Naive B cell (primary cell): ENCODE measurements at places on chromosomes 2 and 18. TPM values are rescaled to one million over a fixed set of nuclear protein-coding genes. Genes with fewer than 3 reads are reported as not detected.
A peak's percentile ranks its signal among the peaks of the same experiment; 100 is the strongest.

The DSC1 gene
- not detected for polyA plus RNA-seq

DNA sequence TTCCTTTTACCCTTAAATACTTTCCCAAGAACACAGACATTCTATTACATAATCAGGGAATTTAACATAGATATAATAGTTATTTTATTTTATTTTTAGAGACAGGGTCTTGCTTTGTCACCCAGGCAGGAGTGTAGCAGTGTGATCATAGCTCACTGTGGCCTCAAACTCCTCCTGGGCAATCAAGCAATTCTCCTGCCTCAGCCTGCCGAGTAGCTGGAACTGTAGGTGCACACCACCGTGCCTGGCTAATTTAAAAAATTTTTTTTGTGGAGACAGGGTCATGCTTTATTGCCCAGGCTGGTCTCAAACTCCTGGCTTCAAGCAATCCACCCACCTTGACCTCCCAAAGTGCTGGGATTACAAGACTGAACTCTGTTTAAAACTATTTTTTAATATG is 45.6 kb downstream of the SLC4A1AP start:
- no peaks in the 10 kb centered on the region for H3K4me1 ChIP-seq
- DNase-seq: no peak
- no peak overlapping the region for H3K4me3 ChIP-seq
- H3K27ac ChIP-seq: no peak overlapping the region
- peaks cover 17% of the 10 kb centered on the region for H3K27me3 ChIP-seq

The SDC1 gene
- not detected for polyA plus RNA-seq

The RGPD5 gene
- polyA plus RNA-seq: 4.5 TPM

The CD207 gene
- not detected for polyA plus RNA-seq

The CDCA7 gene
- 1.9 TPM for polyA plus RNA-seq

DNA sequence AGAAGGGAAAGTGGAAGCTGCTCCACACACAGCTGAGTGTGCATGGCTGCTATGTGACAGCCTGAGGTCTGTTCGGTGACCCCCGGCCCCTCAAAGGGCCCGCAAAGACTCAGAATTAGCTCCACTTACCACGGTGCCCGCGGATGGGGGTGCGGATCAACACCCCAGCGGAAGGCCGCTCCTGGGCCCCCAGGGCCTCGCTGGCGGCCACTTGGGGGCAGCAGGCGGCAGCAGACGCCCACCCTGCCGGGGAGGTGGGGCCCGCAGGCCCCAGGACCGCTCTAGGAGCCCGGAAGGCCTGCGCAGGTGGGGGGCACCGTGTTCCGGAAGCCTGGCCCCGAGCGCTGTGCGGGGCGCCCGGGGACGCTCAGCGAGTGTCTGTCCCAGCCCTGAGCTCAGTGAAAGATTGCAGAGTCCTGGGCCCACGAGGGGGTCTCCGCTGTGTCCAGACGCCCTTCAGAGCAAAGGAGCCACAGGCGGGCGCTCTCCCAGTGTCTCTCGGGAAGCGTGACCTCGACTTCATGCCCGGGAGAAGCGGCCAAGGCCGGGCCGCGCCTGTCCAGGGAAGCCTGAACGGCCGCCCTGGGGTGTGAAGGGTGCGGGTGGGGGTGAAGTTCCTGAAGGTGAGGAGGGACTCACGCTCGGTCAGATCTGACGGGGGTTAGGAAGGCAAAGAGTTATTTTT is 118.7 kb downstream of the VAPA start:
- no peaks in the 10 kb centered on the region for H3K27me3 ChIP-seq
- DNase-seq: peak; percentile 65
- no peaks in the 10 kb centered on the region for H3K36me3 ChIP-seq
- H3K4me1 ChIP-seq: peaks cover 11% of the 10 kb centered on the region
- H3K27ac ChIP-seq: peak overlapping the region; percentile 70

DNA sequence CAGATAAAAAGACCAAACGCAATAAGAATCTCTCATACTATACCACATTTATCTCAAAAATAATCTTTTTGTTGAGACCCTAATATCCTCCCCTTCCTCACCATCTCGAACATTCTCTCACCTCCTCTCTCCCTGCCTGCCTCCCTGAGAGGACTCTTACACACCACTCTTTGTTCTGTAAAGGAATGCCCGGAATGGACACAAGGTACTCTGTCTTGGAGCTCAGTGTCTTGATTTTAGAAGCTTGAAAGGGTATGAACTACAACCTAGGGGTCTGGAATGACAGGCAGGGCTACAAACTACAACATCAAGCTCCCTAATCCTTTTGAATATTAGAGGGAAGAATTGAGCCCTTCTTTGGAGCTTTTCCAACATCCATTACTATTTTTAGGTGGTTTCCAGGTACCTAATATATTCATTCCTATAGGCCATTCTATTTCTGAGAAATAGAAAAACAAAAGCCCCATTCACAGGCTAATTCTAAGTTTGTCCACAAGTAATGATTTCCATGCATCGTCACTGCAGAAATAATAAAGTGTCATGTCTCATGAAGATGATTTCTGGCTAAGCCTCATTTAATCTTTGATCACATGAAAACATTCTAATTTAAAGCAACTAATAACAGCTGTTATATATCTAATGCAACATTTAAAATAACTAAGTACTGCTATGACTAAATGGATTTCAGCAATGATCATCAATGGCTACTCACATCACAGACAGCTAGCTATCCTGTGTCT is 60.6 kb downstream of the LRP2 start:
- no peak overlapping the region for H3K4me3 ChIP-seq
- no peaks in the 10 kb centered on the region for H3K4me1 ChIP-seq
- H3K27me3 ChIP-seq: peaks cover 22% of the 10 kb centered on the region
- no peaks in the 10 kb centered on the region for H3K36me3 ChIP-seq
- no peak for DNase-seq

- peak overlapping the region; percentile 72 for H3K4me3 ChIP-seq
- H3K4me1 ChIP-seq: peaks cover 52% of the 10 kb centered on the region
- no peaks in the 10 kb centered on the region for H3K27me3 ChIP-seq
- DNase-seq: no peak
- H3K36me3 ChIP-seq: no peaks in the 10 kb centered on the region
Measured at GRCh38 chr2:136323195-136323594, 205.2 kb upstream of the CXCR4 start.

GRCh38 chr18:63079114-63079513 is 240.5 kb downstream of the BCL2 start:
- no peaks in the 10 kb centered on the region for H3K27me3 ChIP-seq
- peaks cover 6% of the 10 kb centered on the region for H3K36me3 ChIP-seq
- peak; percentile 38 for DNase-seq
- H3K4me1 ChIP-seq: peaks cover 27% of the 10 kb centered on the region
- H3K27ac ChIP-seq: no peak overlapping the region

GRCh38 chr2:72888438-72889202 is 1.4 kb downstream of the SPR start:
- DNase-seq: no peak
- peak overlapping the region; percentile 87 for H3K4me3 ChIP-seq
- peaks cover 10% of the 10 kb centered on the region for H3K4me1 ChIP-seq
- peaks cover 48% of the 10 kb centered on the region for H3K27me3 ChIP-seq
- no peaks in the 10 kb centered on the region for H3K36me3 ChIP-seq

- H3K27ac ChIP-seq: no peak overlapping the region
- no peak for DNase-seq
- H3K27me3 ChIP-seq: peaks cover 36% of the 10 kb centered on the region
- peaks cover 7% of the 10 kb centered on the region for H3K36me3 ChIP-seq
- peaks cover 15% of the 10 kb centered on the region for H3K4me1 ChIP-seq
Measured at GRCh38 chr2:216633616-216634369, 573 bp downstream of the IGFBP2 start.

DNA sequence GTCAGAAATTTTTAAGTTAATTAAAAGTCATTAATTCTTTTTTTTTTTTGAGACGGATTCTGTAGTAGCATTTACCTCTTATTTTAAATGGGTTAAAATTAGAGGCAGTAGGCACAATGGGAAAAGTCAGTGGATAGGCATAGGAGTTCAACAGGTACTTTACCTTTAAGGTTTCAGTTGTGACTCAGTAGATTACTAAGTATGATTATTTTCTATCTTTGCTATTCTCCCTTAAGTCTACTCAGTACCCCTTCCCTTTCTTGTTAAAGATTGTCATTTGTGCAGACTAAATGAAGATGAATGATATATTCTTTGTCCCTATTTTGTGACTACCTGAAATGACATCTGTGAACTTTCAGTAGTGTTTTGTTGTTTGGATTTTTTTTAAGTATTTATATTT is 19.7 kb downstream of the CCNYL1 start:
- H3K4me3 ChIP-seq: no peak overlapping the region
- peaks cover 19% of the 10 kb centered on the region for H3K4me1 ChIP-seq
- no peak for DNase-seq
- no peak overlapping the region for H3K27ac ChIP-seq
- H3K27me3 ChIP-seq: no peaks in the 10 kb centered on the region

GRCh38 chr2:133411101-133411500 is 157.2 kb downstream of the NCKAP5 start:
- DNase-seq: no peak
- no peaks in the 10 kb centered on the region for H3K36me3 ChIP-seq
- H3K27ac ChIP-seq: no peak overlapping the region
- no peaks in the 10 kb centered on the region for H3K4me1 ChIP-seq

DNA sequence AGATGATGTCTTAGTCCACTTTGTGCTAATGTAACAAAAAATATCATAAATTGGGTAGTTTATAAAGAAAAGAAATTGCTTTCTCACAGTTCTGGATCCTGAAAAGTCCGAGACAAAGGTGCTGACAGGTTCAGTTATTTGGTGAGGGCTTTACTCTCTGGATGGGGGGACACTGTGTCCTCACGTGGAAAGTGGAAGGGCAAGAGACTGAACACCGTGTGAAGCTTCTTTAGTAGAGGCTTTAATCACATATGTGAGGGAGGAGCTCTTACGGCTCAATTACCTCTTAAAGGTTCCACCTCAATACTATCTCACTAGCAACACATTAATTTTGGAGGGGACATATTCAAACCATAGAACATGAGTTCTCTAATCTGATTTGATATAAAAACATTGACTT is 204.3 kb downstream of the FSIP2 start:
- no peak overlapping the region for H3K27ac ChIP-seq
- no peak for DNase-seq
- H3K27me3 ChIP-seq: no peaks in the 10 kb centered on the region
- H3K36me3 ChIP-seq: peaks cover 25% of the 10 kb centered on the region
- no peak overlapping the region for H3K4me3 ChIP-seq

DNA sequence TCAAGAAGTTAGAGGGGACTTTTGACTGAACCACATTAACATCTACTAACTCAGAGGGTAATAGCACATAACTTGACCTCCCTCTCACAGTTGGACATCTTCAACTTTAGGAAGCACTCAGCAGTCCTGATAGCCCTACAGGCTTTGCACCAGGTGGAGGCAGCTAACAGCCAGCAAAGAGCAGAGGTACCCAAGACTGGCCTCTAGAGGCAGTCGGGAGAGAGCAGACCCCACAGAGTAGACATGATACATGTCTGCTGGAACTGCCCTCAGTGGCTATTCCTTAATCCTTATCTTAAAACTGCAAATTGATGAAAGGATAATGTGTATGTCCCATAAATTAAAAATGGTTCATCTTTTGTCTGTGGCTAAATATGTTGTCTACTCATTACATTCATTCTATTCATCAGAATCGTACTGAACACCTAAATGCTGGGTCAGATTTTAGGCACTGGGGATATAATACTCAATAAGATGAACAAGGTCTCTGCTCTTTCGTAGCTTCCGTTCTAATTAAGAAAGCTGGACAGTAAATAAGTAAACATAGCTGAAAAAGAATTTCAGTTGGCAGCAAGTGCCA is 49.8 kb downstream of the CAB39 start:
- no peaks in the 10 kb centered on the region for H3K27me3 ChIP-seq
- no peak overlapping the region for H3K27ac ChIP-seq
- H3K4me1 ChIP-seq: peaks cover 25% of the 10 kb centered on the region
- H3K36me3 ChIP-seq: peaks cover 6% of the 10 kb centered on the region
- no peak overlapping the region for H3K4me3 ChIP-seq
- no peak for DNase-seq

GRCh38 chr18:7303316-7304060 is 72.6 kb downstream of the LRRC30 start:
- H3K4me3 ChIP-seq: no peak overlapping the region
- H3K4me1 ChIP-seq: no peaks in the 10 kb centered on the region
- no peak overlapping the region for H3K27ac ChIP-seq
- H3K27me3 ChIP-seq: no peaks in the 10 kb centered on the region
- no peak for DNase-seq
- H3K36me3 ChIP-seq: peaks cover 10% of the 10 kb centered on the region

GRCh38 chr2:88735853-88736252 is 44.4 kb downstream of the RPIA start:
- no peak overlapping the region for H3K4me3 ChIP-seq
- peaks cover 4% of the 10 kb centered on the region for H3K4me1 ChIP-seq
- DNase-seq: no peak
- H3K27me3 ChIP-seq: no peaks in the 10 kb centered on the region
- H3K36me3 ChIP-seq: peaks cover 9% of the 10 kb centered on the region
- no peak overlapping the region for H3K27ac ChIP-seq

- H3K4me3 ChIP-seq: no peak overlapping the region
- peaks cover 4% of the 10 kb centered on the region for H3K27me3 ChIP-seq
- H3K36me3 ChIP-seq: peaks cover 5% of the 10 kb centered on the region
- H3K27ac ChIP-seq: no peak overlapping the region
- H3K4me1 ChIP-seq: peaks cover 4% of the 10 kb centered on the region
Measured at GRCh38 chr2:202411097-202411496, 35.0 kb downstream of the BMPR2 start.

GRCh38 chr2:37091873-37092272 is 7.6 kb downstream of the GPATCH11 start:
- peak; percentile 59 for DNase-seq
- H3K4me1 ChIP-seq: peaks cover 54% of the 10 kb centered on the region
- H3K4me3 ChIP-seq: peak overlapping the region; percentile 86
- peaks cover 24% of the 10 kb centered on the region for H3K36me3 ChIP-seq
- H3K27ac ChIP-seq: peak overlapping the region; percentile 92

The HOXD11 gene
- not detected for polyA plus RNA-seq

- DNase-seq: no peak
- no peak overlapping the region for H3K27ac ChIP-seq
- peaks cover 8% of the 10 kb centered on the region for H3K36me3 ChIP-seq
- no peak overlapping the region for H3K4me3 ChIP-seq
Measured at GRCh38 chr2:217361483-217361880, 501.6 kb upstream of the TNP1 start.

DNA sequence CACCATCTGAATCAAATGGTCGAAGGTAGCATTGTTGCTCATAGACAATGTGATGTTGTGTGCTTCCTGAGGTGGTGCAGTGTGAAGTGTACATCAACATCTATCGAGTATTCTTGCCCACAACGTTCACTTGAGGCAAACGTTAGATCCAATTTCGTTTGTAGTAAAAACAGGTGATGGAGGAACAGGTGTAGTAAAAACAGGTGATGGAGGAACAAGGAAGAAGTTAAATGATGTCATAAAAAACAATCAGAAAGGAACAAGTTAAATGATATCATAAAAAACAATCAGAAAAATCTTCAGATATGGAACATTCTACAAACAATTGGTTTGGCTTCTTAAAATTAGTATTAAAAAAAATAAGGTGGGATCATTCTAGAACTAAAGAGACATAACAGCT is 11.3 kb downstream of the WDR7 start:
- peaks cover 6% of the 10 kb centered on the region for H3K4me1 ChIP-seq
- H3K4me3 ChIP-seq: no peak overlapping the region
- H3K27me3 ChIP-seq: no peaks in the 10 kb centered on the region

- no peaks in the 10 kb centered on the region for H3K27me3 ChIP-seq
- no peak overlapping the region for H3K4me3 ChIP-seq
- peaks cover 1% of the 10 kb centered on the region for H3K4me1 ChIP-seq
- no peaks in the 10 kb centered on the region for H3K36me3 ChIP-seq
- H3K27ac ChIP-seq: no peak overlapping the region
Measured at GRCh38 chr2:217897816-217898806, 104.7 kb downstream of the TNS1 start.
